ENCODE measurements at places on chromosomes 7 and 10.

DNA sequence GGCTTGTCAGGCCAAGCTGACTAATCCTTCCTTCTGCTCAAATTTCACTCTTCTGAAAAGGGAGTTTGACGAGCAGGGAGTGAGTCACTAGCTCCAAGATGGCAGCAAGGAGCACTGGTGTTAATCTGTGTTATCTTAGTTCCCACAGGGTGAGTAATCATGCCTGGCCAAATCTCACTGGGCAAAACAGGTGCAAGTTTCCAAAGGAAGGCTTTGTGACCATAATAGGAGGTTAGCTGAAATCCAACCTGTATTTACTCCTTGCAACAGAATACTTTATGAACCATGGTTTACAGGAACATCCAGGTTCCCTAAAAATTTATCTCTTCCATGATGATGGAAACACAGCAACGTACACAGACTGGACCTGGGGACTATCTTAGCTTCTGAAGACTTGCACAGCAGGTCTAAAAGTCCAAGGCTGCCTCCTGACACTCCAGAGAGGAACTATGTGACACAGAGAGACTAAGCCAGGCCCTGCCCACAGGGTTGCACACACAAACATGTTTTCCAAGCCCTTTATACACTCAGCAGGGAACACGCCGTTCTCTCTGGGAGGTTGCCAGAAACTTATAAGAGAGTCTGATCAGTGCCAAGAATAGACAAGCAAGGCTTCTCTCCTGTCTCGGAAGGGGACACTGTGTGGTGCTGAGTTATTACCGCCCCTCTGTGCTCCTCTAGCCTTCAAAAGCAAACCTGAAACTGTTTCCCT, 46.3 kb downstream of the PDK4 start:
- DNase-seq, result peak; percentile 71

- no peak for DNase-seq
Measured at GRCh38 chr7:5466551-5466950, 42.9 kb upstream of the TNRC18 start.

- DNase-seq, result no peak
Measured at GRCh38 chr10:5895365-5895764, 5.3 kb downstream of the FBH1 start.

DNA sequence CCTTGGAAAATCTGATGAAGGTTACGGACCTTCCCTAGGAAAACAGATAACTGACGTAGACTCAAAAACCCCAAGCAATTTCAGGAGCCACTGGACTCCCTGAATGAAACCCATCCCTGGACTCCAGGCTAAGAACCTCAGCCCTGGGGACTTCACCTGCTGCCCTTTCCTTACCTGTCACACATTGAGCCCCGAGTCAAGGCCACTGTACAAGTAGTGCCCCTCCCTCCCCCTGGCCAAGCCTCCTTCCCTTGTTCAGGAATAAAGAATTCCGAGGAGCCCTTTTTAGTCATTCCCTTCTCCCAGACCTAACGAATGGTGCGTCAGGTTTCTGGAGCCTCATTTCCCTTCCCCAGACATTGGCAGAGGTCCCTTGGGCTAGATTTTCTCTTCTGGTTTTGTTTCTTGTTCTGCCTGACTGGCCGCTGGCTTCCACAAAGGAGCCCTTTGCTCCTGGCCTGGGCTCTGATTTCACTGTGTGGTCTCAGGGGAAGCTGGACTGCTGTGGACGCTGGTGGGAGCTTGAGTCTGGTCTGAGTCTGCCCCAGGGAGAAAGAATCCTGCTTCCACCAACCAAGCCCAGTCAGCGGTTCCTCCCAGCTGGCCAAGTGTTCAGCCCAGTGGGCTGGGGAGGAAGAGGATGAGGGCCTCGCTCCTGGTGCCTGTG, 31.7 kb downstream of the ZNF775 start:
- DNase-seq, result no peak

- DNase-seq, result no peak
Measured at GRCh38 chr10:115171392-115171960, 78.3 kb downstream of the ATRNL1 start.

DNA sequence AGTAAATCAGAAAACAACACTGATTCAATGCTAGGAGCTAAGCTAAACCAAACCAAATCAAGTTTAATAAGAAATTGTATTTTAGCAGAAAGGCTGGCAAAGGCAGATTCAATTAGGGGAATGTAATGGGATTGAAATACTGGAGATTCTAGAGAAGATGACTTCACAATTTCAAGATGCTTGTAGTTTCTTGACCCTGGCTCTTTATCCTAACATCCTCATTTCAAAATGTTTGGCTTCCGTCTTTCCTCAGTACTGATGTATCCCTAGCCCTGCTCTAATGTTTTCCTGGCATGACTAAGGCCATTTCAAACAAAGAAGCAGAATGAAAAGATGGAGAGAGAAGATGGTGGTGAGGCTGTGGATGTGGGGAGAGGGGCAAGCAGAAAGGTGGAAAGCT, 2.7 kb upstream of the JCAD start:
- DNase-seq, result no peak

DNA sequence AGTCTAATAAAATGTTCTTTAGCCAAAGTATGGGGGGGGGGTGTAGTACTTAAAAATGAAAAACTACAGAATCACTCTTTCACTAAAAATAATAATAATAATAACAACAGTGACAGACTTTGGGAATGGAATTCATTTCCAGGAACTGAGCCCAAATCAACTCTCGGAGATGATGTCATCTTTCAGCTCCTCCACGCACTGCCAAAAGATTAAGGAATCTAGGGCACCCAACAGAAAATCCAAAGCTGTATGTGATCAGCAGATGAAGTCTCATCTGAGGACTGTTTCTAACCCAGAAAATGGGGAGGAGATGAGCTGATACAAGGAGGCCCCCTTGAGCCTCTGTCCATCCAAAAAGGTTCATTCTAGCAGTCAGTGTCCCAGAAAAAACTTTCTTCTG, 54.5 kb downstream of the GRB10 start:
- no peak for DNase-seq

- DNase-seq, result no peak
Measured at GRCh38 chr7:1318051-1318450, 85.4 kb downstream of the UNCX start.

GRCh38 chr10:14369906-14370305, 39.2 kb upstream of the FRMD4A start:
- DNase-seq, result no peak

All from caudate nucleus (tissue), 63 donors.